Right lung (tissue), 10 donors: ENCODE measurements at places on chromosomes 6 and 20. TPM values are rescaled to one million over a fixed set of nuclear protein-coding genes. Genes with fewer than 3 reads are reported as not detected.

RPS18 gene
- polyA plus RNA-seq = 3,821 TPM

POPDC3 gene
- 0.98 TPM for polyA plus RNA-seq

IMPG1 gene
- polyA plus RNA-seq = 0.77 TPM

CPNE5 gene
- polyA plus RNA-seq = 6.8 TPM

FRS3 gene
- polyA plus RNA-seq = 12.1 TPM

PRL gene
- polyA plus RNA-seq = 0.18 TPM

TMEM30A gene
- polyA plus RNA-seq = 169 TPM

TCP11 gene
- 1.5 TPM for polyA plus RNA-seq

FOXF2 gene
- polyA plus RNA-seq = 56.7 TPM

RIPOR3 gene
- 2.2 TPM for polyA plus RNA-seq

FANCE gene
- 11.8 TPM for polyA plus RNA-seq

CAGE1 gene
- polyA plus RNA-seq = 0.15 TPM

SRSF6 gene
- 391 TPM for polyA plus RNA-seq

NRN1 gene
- polyA plus RNA-seq = 13.0 TPM

EEF1A2 gene
- 0.36 TPM for polyA plus RNA-seq

SAMD10 gene
- 8.7 TPM for polyA plus RNA-seq

TAF4 gene
- 13.0 TPM for polyA plus RNA-seq

HLA-DQB2 gene
- 1.1 TPM for polyA plus RNA-seq

HLA-DMB gene
- 8.4 TPM for polyA plus RNA-seq
